ENCODE measurements at places on chromosomes 16 and 17.

DNA sequence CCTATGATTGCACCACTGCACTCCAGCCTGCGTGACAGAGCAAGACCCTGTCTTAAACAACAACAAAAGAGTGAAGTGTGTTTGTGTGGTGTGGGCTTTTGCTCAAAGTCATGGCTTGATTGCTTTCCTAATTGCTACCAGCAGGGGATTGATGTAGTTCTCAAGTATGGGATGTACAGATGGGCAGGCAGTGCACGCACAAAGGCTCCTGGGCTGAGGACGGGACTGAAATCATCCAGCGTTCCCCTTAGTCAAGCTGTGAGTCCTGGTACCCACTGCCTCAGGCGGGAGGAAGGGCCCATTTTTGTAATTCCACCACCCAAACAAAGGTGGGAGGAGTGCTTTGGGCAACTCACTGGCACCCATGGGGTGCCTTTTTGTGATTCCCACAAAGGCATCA is 47.3 kb downstream of the GDE1 start:
- DNase-seq = no peak

- no peak for DNase-seq
Measured at GRCh38 chr17:72191356-72191755, 70.5 kb downstream of the SOX9 start.

GRCh38 chr16:9251026-9251425 is 159.6 kb downstream of the HAPSTR1 start:
- no peak for DNase-seq

DNA sequence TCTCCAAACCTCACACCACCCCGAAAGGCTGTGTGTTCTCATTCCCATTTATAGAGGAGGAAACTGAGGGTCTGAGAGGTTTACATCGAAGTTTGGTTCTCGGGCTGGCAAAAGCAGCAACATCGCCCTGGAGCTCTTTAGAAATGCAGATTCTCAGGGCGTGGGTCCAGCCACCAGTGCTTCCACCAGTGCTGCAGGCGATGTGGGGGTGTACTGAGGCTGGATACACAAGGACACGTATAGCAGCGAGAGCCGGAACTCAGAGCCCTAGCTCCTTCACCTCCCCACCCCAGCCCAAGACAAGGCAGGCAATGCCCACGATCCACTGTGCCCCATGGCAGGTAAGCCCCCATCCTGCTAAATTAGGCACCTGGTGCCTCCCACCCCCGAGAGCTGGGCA is 5.9 kb downstream of the GPRC5B start:
- no peak for DNase-seq
